Activated gamma-delta T cell treated with Interleukin-2 at 50 U/mL for 16 hours (primary cell): ENCODE measurements at places on chromosomes 1 and 21.

GRCh38 chr1:161192476-161193465 lies 6.1 kb downstream of the ADAMTS4 start:
- DNase-seq, result peak; percentile 69

DNA sequence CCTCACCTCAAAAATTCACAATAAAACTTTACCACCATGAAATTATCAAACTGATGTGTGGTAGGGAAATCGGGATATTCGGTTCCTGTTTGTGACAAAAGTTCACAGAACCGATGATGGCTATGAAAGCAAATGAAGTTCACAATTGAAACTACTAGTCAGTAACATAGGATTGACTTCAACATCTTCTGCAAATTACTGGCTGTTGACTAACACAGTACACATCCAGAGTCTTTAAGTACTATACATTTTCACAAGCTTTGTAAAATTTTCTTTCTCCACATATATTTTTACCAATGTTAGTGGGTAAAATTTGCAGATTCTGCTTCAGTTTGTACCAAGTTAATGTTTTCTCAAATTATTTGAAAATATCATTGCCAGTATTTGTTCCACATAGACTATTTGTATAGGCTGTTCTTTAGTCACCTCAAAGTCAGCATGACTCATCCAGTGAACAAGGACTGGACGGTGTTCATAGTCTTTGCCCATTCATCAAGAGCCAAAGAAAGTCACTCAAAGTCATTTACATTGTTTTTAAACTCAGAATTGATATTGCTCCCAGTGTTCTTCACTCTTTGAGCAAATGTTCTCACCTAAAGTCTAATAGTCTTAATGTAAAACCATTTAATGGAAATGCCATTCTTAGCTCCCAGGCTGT lies 213.4 kb downstream of the USP25 start:
- no peak for DNase-seq

GRCh38 chr1:160877221-160877620 lies 7.8 kb downstream of the ITLN1 start:
- no peak for DNase-seq

GRCh38 chr21:34911360-34911759 lies 137.7 kb downstream of the RUNX1 start:
- no peak for DNase-seq

GRCh38 chr1:19013826-19014548 lies 57.5 kb upstream of the IFFO2 start:
- no peak for DNase-seq

- DNase-seq, result no peak
Observed at GRCh38 chr1:221863635-221864034, 121.7 kb upstream of the DUSP10 start.

DNA sequence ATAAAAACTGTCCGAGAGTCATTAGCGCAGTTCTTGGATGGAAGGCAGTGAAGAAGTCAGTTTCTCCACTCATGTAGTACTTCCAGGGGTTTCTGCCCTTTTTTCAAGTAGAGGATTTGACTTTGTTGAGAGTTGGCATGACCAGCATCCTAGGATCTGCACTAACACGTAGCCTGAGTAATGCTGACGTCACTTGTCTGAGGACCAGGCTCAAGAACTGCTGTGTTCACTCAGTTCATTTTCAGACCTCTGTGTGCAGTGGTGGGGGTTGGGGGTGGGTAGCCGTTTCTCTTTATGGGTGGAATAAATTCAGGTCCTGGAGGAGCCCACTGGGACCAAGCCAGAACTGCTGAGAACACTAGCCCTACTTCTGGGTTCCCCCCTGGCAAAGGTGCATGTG lies 53.3 kb downstream of the MRPS6 start:
- DNase-seq, result no peak

GRCh38 chr1:42176902-42177519 lies 12.5 kb upstream of the GUCA2A start:
- DNase-seq, result no peak

- peak; percentile 25 for DNase-seq
Observed at GRCh38 chr1:50348449-50349241, 74.6 kb downstream of the DMRTA2 start.

DNA sequence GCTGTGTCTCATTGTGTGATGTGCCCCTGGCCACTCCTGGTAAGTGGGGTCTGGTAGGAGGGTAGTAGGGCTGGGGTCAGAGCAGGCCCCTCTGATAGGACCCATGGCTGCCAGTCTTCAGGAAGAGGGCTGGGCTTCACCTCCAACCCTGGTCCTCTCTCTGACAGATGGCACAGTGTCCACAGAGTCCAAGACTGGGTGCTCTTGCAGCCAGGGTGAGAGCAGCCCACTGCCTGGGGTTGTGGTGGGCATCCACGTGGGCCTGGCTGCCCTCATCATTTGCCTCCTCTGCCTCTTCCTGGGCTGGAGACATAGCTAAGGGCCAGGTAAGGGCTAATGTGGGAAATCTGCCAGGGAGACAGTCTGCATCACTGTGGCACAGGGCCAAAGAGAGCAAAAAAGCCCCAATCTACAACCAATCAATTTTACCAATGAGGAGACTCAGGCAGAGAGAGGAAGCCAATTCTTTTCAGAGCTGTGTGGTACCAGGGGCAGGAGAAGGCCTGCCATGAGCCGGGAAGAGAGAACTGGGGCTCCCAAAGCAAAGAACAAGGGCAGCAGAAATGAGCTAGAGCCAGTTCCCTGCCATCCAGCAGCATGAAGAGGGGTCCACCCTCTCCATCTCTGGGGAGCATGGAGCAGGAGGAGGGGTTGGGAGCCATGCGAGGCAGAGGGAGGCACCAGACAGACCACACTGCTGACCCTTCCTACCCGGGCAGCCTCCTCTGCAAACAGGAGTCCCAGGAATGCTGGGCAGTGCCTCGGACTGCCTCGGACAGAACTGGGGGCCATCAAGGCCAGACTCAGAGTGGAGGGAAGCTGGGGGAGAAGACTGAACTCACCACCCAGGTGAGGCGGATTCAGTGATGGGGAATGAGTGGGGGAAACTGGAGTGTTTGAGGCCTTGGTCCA lies 26.8 kb downstream of the SLC27A3 start:
- DNase-seq, result no peak

DNA sequence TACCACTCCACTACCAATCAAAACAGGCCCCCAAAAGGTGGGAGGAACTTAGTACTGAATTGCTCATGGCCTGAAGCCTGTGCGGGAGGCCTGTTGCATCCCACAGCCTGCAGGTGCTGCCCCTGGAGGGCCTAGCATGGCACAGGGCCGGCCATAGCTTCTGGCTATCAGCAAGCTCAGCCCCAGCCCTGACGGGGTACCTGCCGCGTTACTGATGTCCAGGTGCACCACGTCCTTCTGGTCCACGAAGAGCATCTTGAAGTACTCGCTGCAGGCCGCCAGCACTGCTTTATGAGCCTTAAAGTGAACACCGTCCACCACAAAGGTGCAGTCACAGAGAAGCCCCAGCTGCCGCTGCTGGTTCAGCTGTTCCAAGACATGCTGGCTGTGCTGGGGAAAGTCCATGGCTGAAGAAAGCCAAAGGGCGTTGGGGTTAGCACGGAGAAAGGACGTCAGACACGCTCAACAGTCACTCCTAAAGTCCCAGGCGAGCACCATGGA lies 27.8 kb downstream of the ZBTB17 start:
- no peak for DNase-seq

- no peak for DNase-seq
Observed at GRCh38 chr1:15001317-15001915, 152.1 kb upstream of the TMEM51 start.

GRCh38 chr1:77412069-77412819 lies 130.4 kb downstream of the AK5 start:
- DNase-seq, result no peak

DNA sequence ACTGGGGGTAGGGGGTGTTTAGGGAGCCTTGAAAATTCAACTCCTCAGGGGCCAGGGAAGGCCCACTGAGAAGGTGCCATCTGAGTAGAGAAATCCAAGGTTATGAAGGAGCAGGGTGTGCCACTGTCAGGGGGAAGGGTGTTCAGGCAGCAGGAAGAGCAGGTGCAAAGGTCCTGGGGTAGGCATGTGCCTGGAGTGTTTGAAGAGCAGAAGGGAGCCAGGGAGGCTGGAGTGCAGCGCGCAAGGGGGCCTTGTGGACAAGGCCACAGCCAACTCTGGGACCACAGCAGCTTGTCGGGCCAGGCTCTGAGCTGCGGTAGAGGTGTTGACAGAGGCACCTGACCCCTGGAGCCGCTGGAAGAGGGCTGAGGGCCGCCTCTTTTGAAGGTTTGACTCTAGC lies 19.3 kb downstream of the ACTL8 start:
- DNase-seq, result no peak

DNA sequence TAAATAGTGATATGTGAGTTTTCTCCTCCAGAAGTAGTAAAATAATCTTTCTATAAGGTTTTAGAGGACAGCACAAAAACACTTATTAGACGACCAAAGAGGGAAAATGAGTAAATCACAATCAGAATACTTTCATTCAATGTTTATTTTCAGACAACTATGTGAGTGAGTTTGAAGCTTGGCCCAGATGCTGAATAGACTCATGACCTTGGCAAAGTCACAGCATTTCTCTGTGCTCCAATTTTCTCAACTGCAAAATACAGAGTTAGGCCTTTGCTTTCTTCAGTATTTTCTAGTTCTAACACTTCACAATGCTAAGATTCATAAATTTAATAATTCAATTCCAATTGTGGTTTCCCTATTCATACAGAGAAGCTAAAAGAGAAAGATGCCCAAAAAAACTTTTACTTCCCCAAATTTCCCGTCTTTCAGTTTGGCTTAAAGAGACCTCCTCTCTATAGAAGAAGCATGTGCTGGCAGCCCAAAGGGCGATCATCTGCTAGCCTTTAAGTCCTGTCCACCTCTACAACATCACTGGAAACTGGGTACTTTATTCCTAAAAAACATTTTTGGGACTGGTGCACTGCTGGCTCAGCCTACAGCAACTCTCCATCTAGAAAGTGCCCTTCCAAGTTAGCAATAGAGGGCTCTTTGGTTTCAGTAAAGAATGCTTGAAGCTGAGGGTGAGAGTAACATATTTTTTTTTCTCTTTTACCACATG lies 116.8 kb upstream of the GORAB start:
- DNase-seq, result no peak

DNA sequence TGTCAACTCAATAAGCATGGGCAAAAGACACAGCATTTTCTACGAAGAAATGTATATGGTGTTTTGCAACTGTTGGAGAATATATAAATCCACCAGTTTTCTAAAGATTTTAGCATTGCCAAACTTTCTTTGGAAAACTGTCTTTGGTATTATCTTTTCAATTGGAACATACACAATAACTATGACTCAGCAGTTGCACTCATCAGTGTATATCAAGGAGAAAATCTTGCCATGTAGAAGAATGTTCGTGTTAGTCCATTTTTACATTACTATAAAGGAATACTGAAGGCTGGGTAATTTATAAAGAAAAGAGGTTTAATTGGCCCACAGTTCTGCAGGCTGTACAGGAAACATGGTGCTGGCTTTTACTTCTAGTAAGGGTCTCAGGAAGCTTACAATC lies 41.1 kb downstream of the PRKAA2 start:
- DNase-seq, result no peak

DNA sequence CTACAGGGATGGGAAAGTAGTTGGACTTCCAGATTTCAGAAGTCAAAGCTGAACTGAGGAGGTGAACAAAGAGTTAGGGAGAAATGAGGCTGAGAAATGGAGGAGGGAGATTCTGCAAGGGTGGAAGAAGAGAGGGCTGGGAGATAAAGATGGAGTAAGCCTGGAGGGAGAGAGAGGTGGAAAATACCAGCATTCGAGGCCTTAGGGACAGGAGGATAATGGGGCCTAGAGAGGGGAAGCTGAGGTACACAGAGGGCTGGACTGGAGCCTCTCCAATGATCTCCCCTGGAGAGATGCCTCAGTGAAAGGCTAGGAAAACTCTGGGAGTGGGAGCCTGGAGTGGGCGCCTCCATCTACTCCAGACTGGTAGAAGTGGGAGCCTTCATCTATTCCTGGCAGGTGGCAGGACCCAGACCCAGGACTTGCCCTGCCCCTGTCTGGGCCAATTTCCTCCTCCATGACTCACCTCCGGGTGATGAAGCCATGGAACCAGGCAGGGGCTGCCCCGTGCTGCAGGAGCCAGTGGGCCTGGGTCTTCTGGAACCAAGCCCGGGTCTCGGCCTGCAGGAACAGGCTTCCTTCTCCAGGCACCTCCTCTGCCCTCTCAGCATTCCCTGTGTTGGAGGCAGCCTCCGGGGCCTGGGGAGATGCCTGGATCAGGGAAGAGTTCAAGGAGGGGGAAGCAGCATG lies 1.9 kb downstream of the SH2D2A start:
- DNase-seq, result peak; percentile 33

DNA sequence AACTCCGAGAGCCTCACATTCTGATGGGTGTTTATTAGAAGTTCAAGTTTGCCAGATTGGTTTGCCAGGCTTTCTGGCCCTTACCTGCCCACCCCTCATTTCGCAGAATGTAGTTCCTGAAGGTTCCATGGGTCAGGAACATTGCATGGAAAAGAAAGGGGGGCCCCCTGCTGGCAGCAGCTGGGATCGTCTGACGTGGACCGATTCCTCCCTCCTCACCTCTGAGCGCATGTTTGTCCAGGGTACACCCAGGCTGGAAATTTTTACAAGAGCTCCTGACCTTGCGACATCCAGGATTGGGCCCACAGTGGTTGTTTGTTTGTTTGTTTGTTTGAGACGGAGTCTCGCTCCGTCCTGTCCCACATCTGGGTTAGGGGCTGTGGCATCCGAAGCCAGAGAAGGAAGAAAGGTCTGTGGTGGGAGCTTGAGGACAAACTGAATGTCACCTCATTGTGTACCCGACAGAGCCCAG lies 126.0 kb upstream of the TMEM51 start:
- DNase-seq, result peak; percentile 16

DNA sequence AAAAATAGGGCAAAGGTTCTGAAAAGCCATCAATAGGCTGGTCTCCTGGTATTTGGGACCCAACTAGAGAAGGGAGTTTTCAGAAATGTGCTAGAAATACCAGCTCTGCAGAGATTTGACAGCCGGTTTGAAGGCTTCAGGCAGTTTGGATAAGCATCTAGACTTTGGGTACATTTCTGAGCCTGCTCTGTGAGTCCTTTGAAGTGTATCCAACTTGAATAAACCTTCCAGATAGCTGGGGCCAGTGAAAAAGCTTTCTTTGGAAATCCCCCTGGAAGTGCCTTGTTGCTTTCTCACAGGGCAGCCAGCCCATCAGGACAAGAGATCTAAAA lies 6.4 kb upstream of the PEF1 start:
- DNase-seq, result no peak

DNA sequence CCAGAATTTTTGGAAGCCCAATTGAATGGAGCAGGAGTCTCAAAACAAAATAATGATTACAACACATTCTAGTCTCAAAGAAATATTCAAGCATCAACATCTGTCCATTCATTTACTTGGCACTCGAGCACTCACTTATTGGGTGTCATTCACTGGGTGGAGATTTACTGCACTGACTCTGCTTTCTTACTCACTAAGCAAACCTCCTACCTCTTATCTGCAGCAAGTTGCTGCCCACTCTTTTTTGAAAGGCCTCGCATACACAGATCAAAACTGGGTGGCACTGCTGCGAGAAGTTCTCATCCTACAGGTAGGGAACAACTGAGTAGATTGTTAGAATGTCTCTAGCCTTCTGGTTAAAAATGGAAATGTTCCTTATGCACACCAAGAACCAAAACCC lies 18.0 kb downstream of the RHBDL2 start:
- DNase-seq, result no peak

GRCh38 chr1:201011616-201012015 lies 11.9 kb downstream of the KIF21B start:
- no peak for DNase-seq

GRCh38 chr1:25562101-25562927 lies 18.9 kb downstream of the LDLRAP1 start:
- peak; percentile 94 for DNase-seq
